ENCODE measurements at places on chromosomes 1 and 21. TPM values are rescaled to one million over a fixed set of nuclear protein-coding genes. Genes with fewer than 3 reads are reported as not detected.

The LEFTY2 gene
- total RNA-seq, result 0.34 TPM

The CTSE gene
- total RNA-seq, result not detected

The ESRRG gene
- 17.5 TPM for total RNA-seq

The ZNF648 gene
- total RNA-seq, result not detected

The LRRC8B gene
- total RNA-seq, result 6.9 TPM

The TSSK3 gene
- 0.44 TPM for total RNA-seq

The CD1E gene
- total RNA-seq, result not detected

The FCRL6 gene
- total RNA-seq, result 0.21 TPM

The MAB21L3 gene
- not detected for total RNA-seq

The SWT1 gene
- 4.9 TPM for total RNA-seq

The GRIK3 gene
- 0.85 TPM for total RNA-seq

The ATAD3C gene
- 2.4 TPM for total RNA-seq

The CYP2J2 gene
- 63.9 TPM for total RNA-seq

The SPRR2A gene
- total RNA-seq, result not detected

The SLC6A9 gene
- 3.1 TPM for total RNA-seq

The SPATA1 gene
- total RNA-seq, result 2.2 TPM

The CR1L gene
- total RNA-seq, result not detected

The ITLN2 gene
- 0.21 TPM for total RNA-seq

The RHBG gene
- total RNA-seq, result not detected

The RNF186 gene
- total RNA-seq, result not detected

The GDAP2 gene
- total RNA-seq, result 16.4 TPM

The SMCP gene
- not detected for total RNA-seq

The CSF3R gene
- 10.0 TPM for total RNA-seq

The TPTE gene
- not detected for total RNA-seq

The FCRL4 gene
- not detected for total RNA-seq

The PPIAL4G gene
- total RNA-seq, result not detected

The KANK4 gene
- total RNA-seq, result 4.0 TPM

The IFI44L gene
- 20.7 TPM for total RNA-seq

The CYP4A11 gene
- total RNA-seq, result not detected

The COL24A1 gene
- 1.5 TPM for total RNA-seq

The IFNLR1 gene
- 4.0 TPM for total RNA-seq

The SPRR2F gene
- total RNA-seq, result not detected

The ERICH3 gene
- not detected for total RNA-seq

The SARS1 gene
- total RNA-seq, result 141 TPM

The B3GALT5 gene
- total RNA-seq, result 0.06 TPM

The TAS1R1 gene
- not detected for total RNA-seq

The PDZK1 gene
- 0.12 TPM for total RNA-seq

The OR2M3 gene
- not detected for total RNA-seq

The NES gene
- total RNA-seq, result 240 TPM

The CNTN2 gene
- total RNA-seq, result 0.24 TPM

The LCE6A gene
- not detected for total RNA-seq

The KIF26B gene
- total RNA-seq, result 0.12 TPM

The CCDC27 gene
- not detected for total RNA-seq

The KRTAP10-9 gene
- total RNA-seq, result not detected

The AIM2 gene
- 0.76 TPM for total RNA-seq

The FNDC5 gene
- total RNA-seq, result 92.5 TPM

The LINGO4 gene
- total RNA-seq, result 0.29 TPM

The MYBPH gene
- not detected for total RNA-seq

The CFHR5 gene
- total RNA-seq, result not detected

The PFKFB2 gene
- total RNA-seq, result 42.8 TPM

The WNT4 gene
- total RNA-seq, result 0.18 TPM

The VANGL1 gene
- 5.2 TPM for total RNA-seq

The SLC44A5 gene
- 1.2 TPM for total RNA-seq

The BARHL2 gene
- total RNA-seq, result not detected

The GBP6 gene
- not detected for total RNA-seq

The ANGPTL3 gene
- not detected for total RNA-seq

The CDC20 gene
- total RNA-seq, result 0.34 TPM

The RGS5 gene
- 235 TPM for total RNA-seq

The CATSPER4 gene
- not detected for total RNA-seq
